Activated CD4-positive, alpha-beta T cell treated with anti-CD3 and anti-CD28 coated beads for 48 hours (primary cell): ENCODE measurements at places on chromosomes 5 and 9.

DNA sequence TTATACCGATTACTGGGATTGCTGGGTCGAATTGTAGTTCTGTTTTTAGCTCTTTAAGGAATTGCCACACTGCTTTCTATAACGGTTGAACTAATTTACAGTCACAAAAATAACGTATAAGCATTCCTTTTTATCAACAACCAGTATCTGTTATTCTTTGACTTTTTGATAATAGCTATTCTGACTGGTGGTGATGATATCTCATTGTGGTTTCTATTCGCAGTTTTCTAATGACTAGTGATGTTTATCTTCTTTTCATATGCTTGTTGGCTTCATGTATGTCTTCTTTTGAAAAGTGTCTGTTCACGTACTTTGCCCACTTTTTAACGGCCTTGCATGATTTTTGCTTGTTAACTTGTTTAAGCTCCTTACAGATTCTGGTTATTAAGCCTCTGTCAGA is 74.4 kb downstream of the FAM174A start:
- DNase-seq = no peak

DNA sequence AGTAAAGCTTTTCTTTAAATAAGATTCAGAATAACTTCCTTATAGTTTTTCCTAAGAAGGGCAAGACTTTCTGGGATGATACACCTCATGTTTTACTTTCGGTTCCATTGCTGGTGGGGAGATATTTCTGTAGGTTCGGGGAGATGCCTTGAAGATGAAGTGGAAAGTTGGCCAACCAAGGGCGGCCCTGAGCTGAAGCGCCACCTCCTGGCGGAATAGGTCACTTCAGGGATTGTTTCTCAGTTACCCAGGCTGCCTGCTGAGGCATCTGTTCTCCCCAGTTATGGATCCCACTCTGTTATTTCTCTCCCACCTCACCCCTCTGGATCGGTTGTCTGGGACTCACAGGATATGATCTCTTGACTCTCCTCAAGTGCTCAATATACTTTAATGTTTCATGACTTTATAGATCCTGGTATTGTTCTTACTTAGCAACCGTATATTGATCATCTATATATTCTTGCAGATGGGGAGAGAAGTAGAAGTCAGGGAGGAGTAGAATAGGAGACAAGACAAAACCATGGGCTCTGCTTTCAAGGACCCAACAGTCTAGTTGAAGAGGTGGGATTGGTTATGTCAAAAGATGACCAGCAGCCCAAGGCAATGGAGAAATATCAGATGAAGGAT is 23.4 kb downstream of the MEGF10 start:
- peak; percentile 79 for DNase-seq

- DNase-seq = no peak
Observed at GRCh38 chr9:38053697-38054461, 15.1 kb downstream of the SHB start.

DNA sequence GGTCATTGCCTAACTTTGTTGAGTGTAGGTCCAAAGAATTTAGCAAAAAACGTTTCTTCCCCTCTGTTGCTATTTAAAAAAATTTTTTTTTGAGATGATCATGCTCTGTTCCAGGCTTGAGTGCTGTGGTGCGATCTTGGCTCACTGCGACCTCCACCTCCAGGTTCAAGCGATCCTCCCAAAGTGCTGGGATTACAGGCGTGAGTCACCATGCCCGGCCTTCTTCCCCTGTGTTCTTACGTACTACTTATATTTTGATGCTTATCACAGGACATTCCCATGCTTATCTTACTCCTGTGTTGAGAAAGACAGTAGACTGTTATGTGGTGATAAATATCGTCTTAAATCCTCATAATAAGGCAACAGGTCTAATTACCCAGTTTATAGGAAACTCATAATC is 2.5 kb downstream of the ACER2 start:
- no peak for DNase-seq

DNA sequence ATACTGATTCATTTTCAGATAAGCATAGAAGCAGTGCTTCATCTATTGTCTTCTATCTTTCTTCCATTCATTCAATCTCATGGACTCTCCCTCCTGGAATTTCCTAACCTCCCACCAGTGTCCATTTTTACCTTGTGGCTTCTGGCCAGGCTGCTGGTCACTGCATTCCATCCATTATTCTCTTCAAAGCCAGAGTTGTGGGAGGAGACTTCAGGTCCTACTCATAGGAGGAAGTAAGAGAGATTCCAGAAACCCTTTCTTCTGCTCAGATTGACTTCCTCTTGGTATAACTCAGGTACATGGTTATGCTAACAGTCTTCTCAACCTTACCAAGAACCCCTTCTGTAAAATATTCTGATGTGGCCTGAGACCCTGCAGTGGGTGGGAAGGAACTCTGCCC is 153.3 kb upstream of the SLC12A2 start:
- no peak for DNase-seq

GRCh38 chr9:15484802-15485201 is 26.0 kb downstream of the PSIP1 start:
- DNase-seq = no peak

- no peak for DNase-seq
Observed at GRCh38 chr5:33261305-33261704, 179.5 kb upstream of the TARS1 start.

DNA sequence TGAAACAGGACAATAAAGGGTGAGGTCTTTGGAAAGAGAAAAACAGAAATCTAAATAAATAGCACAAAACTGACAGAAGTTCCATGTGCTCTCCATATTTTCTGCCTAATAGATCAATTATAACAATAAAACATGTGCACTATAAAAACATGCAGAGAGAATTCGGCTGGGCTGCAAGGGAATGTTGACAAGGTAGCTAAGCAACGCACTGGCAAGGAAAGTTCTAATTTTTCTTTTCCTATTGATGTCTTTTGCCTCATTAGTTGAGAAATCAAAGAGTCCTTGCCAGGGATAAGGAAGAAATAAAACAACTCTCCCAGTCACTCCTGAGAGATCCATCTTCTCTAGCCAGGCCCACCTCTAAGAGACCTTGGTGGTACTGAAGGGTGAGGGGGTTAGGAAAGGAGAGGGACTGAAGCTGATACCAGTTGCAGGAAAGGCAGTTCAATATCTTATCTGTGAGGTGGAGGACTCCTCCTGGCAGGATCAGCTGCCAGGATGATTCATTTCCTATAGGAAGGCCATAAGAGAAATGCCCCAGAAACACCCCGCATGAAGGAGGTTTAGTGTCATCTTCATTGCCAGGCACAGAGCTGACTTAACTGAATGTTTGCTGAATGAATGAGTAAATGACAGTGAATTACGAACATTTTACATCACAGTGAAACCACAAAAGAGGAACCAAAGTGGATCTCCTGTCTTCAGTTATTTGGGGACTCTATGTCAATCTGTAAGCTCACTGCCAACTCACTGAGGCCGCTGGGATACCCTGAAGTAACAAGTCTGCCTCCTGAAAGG is 63.7 kb upstream of the IFNK start:
- no peak for DNase-seq

GRCh38 chr5:5293029-5293428 is 129.4 kb upstream of the ICE1 start:
- DNase-seq = no peak

GRCh38 chr9:136695955-136696354 is 8.7 kb upstream of the AGPAT2 start:
- no peak for DNase-seq

- DNase-seq = no peak
Observed at GRCh38 chr9:35844628-35845270, 15.7 kb downstream of the TMEM8B start.

DNA sequence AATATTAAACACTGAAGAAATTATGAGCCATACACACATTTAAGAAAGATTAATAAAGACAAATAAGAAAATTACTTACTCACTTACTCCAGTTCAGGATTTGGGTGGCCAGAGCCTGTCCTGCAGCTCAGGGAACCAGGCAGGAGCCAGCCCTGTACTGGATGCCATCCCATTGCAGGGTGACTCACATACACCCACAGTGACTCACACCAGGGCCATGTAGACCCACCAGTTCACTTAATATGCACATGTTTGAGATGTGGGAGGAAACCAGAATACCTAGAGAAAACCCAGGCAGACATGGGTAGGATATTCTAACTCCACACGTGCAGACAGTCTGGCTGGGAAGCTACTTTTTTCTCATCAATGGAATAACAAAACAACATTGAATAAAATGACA is 49.6 kb upstream of the ADRB2 start:
- peak; percentile 29 for DNase-seq

DNA sequence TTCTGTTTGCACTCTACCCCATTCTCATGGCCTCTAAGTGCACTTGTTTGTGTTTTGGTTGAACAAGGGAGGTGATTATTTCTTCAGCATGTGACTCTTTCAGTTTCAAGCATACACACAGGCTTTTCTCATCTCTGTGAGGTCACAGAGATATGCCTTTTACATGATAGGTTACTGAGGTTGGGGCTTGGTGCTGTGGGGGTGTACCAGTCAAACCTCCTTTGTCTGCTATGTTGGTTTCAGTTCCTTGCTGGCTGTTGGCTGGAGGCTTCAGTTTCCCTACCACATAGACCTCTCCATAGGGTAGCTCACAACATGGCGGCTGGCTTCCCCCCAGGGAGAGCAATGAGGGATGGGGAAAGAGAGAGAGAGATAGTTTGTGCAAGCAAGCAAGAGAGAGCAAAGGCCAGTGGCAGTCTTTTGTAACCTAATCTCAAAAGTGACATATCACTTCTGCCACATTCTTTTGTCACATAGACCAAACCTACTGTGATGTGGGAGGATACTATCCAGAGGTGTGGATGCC is 96.7 kb upstream of the SEMA6A start:
- DNase-seq = no peak

DNA sequence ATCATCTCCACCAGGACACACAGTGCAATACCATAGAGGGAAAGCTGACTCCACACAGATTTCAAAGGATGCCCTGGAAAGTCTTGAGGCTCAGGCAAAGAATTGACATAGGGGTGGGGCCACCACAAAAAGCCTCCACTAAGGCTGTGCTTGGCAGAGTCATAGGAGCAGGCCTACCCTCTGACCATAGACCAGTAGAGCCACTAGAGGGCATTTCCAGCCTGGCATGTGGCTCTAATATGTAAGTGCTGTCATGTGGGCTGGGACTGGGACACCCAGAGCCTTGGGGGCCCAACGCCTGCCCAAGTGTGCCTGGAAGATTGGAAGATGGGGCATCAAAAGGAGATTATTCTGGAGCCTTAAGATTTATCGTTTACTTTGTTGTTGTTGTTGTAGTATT is 726.0 kb downstream of the DNAH5 start:
- DNase-seq = no peak

- no peak for DNase-seq
Observed at GRCh38 chr9:133843751-133844397, 105.7 kb upstream of the SARDH start.

DNA sequence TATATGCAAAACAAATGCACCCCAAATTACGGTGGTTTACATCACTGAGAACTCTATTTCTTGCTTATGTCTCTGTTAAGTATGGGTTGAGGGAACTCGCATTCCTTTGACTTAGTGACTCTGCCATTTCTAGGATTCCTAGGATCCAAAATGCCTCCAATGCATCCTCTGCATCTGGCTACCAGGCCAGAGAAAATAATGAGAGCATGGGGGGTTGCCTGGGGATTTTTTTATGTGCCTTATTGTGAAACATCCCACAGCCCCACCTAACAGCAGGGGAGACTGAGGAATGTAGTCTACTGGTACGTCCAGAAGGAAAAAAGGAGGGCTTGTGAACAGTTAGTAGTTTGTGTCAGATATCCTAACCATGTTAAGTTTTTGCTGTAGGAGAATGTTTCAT is 466.0 kb upstream of the ARRDC3 start:
- no peak for DNase-seq

GRCh38 chr9:119339056-119339455 is 30.2 kb downstream of the BRINP1 start:
- DNase-seq = no peak

DNA sequence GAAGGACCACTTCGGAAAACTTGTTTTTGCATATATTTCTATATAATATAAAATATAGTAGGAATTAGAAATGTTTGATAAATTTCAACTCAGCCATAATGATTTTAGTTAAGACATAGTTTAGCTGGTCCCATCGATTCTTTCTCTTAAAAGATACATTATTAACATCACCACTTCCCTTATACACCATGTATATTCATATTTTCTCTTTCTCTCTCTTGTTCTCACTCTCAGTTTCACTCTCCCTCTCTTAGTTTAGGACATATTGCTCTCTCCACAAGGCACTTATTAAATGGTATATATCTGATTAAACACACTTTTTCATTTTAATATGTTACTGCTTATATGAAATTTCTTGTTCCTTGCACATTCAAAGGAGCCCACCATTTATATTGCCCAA is 90.1 kb upstream of the RASEF start:
- DNase-seq = no peak

- DNase-seq = no peak
Observed at GRCh38 chr9:110146373-110146772, 61.6 kb downstream of the C9orf152 start.

GRCh38 chr5:24644761-24645160 is at the start of gene CDH10:
Gene CDH10, minus strand, starts transcription at chr5:24644978. Its CDS starts 51,488 bp downstream, at chr5:24593490.
- DNase-seq = no peak

- DNase-seq = no peak
Observed at GRCh38 chr5:134949316-134949715, 18.4 kb upstream of the CATSPER3 start.

- DNase-seq = no peak
Observed at GRCh38 chr5:124439609-124440008, 306.8 kb downstream of the ZNF608 start.

- DNase-seq = no peak
Observed at GRCh38 chr5:148780711-148781110, 45.7 kb upstream of the ADRB2 start.

DNA sequence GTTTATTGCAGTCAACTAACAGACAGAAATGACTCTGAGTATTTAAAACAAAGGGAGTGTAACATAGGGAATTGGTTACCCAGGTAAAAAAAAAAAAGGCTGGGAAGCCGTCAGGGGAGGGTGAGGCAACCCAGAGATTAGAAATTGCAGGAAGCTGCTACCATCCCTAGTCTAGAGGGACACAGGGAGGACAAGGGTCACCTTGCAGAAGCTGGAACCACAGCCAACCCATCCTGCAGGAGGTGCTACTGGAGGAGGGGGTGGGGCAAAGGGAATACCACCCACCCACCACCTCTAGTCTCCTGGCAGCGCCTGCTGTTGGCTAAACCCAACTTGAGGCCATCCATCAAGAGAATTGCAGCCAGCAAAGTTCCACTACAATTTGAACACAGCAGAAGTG is 6.5 kb downstream of the CAST start:
- DNase-seq = no peak

DNA sequence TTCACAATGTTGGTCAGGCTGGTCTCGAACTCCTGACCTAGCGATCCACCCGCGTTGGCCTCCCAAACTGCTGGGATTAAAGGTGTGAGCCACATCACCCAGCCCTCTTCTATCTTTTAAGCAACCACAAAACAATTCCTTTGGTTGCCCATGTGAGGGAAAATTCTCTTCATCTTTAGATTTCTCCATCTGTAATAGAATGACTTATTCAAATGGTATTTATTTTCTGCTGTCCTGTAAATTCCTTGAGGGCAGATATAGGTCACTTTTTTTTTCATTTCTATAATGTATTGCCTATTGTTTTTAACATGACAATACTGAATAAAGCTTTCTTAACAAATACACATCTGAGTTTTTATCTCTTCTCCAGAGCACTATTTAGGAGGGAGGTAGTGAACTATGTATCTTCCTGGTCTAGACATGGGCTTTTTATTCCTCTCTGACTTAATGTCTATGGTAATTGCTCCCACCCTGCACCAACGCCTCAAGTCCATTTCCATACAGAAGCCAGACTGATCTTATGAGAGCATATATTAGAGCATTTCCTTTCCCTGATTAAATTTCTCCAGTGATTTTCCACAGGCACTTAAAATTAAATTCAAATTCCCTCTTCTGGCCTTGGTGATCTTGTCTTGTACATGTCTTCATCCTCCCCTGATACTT is 595.6 kb downstream of the CAAP1 start:
- no peak for DNase-seq

- no peak for DNase-seq
Observed at GRCh38 chr9:133780404-133780945, 42.3 kb upstream of the SARDH start.
